ENCODE measurements at places on chromosomes 2 and 18.

GRCh38 chr2:74383254-74383653 is 3.1 kb upstream of the DCTN1 start:
- DNase-seq, result no peak

DNA sequence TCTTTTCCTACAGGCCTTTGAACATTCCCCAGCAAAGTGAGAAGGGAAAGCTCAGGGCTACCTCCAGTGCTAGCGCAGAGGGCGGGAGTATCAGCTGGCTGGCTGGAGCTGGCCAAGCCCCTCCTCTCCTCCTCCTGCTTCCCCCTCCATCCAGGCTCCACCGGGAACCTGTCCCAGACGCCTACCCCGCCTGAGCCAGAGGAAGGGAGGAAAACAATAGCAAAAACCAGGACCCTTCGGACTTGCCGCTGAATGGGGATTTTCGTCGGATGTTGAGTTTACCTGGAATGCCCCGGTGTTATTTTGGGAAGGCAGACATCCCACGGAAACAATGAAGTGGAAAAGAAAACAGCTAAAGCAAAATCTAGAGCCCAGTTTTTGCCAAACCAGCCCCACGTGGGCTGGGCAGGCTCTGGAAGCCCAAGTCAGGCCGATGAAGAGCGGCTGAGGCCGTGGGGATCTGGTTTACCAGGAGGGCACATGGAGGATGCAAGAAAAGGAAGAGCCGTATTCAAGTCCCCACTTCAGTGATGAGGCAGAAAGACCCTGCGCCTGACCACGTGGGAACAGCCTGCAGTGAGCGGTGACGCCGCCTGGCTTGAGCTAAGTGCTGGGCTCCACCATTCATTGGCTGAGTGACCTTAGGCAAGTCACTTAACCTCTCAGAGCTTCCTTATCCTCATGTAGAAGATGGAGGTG is 100.4 kb upstream of the LCLAT1 start:
- DNase-seq, result peak; percentile 35

- no peak for DNase-seq
Observed at GRCh38 chr18:57627488-57627887, 5.9 kb upstream of the NARS1 start.

DNA sequence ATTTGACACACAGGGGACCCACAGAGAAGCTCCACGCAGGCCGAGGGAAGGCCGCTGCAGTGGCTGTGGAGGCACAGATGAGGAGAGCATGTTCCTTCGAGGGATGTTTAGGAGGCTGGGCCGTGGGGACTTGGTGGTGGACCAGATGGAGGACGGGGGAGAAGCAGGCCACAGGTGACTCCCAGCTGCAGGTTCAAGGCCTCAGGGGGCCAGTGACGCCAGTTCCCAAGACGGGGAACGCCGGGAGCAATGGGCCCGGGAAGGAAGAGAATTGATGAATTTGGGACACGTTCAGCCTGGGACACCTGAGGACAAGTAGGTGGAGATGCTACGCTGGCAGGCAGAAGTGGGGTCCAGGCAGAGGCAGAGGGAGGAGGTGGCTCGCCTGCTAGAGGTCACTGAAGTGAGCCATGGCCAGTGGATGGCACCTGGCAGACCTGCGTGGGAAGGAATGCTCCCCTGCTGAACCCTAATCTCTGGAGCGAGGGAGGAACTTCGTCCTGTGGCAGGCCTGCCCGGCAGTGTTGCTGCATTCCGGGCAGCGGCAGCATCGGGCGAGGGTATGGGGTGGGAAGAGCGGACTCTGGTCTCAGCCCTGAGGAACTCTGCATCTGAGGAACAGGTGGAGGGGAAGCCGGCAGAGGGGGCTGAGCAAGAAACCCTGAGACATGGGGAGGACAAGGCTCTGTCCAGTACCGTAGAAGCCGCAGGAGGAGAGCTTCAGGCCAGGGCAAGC is 25.2 kb upstream of the HPCAL1 start:
- DNase-seq, result no peak

DNA sequence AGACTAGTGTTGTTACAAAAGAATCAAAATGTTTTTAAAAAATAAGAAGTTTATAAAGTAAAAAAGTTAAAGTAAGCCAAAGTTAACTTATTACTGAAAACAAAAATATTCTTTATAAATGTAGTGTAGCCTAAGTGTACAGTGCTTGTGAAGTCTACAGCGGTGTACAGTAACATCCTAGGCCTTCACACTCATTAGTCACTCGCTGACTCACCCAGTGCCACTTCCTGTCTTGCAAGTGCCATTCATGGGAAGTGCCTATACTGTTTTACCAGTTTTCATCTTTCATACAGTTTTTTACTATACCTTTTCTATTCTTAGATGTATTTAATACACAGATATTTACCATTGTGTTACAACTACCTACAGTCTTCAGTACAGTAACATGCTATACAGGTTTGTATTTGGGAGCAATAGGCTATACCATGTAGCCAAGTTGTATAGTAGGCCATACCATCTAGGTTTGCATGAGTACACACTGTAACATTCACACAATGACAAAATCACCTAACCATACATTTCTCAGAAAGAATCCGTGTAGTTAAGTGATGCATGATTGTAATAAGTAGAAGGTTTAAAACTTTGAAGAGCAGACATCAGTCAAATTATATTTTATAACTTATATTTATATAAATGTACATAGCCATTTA is 13.4 kb downstream of the SERPINB7 start:
- no peak for DNase-seq

DNA sequence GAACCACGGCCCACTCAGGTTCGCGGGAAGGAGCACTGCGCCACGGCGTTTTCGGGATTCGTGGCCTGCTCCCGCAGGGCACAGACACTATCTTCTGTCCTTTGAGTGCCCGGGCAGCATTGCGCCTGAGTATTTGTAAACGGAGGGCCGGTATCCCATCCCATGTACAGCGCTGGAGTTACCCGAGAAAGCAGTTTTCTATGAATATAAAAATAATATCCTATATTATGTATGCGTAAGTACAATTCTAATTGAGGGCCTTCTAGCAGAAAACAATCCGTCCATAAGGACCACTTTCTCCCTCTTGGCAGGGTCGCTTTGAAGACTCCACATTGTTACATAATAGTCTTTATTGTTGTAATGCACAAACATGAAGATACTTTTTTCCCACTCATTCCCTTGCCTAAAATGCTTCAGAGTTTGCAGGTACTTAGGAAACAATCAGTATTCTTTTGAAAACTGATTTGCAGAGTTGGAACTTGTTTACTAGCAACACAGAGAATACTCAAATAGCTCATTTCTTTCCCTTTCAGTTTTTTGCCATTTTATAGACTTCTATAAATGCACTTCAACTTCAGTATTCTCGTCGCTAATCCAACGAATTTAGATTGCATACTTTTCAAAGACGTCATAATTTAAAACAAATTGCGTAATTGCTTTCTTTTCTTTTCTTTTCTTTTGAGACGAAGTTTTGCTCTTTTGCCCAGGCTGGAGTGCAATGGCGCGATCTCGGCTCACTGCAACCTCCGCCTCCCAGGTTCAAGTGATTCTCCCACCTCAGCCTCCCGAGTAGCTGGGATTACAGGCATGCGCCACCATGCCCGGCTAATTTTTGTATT is 1.0 kb upstream of the REV1 start:
- DNase-seq, result no peak

GRCh38 chr2:75556679-75557366 is 3.9 kb downstream of the EVA1A start:
- no peak for DNase-seq

DNA sequence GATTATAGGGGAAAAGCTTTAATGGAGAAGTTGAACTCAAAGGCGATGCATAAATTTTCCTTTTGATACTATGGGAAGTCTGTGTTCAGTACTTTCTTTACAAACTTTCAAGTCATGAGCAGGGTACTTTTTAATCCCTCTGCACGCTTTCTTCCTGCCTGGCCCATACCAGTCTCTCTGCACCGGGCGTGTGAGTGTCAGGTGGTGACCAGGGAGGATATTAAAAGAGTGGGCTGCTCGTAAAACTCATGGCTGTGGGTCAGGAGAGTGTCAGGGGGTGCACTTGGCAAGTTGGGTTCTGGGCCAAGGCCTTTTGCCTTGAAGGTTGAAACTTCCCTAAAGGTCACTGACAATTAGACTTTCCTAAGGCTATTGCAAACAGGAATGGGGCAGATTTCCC is 367.8 kb downstream of the GPD2 start:
- DNase-seq, result no peak

- no peak for DNase-seq
Observed at GRCh38 chr2:7094231-7094741, 177.1 kb downstream of the RNF144A start.

All from occipital lobe (tissue), 3 donors.